M059J (cell line): ENCODE measurements at places on chromosomes 5 and 9. TPM values are rescaled to one million over a fixed set of nuclear protein-coding genes. Genes with fewer than 3 reads are reported as not detected.
A peak's percentile ranks its signal among the peaks of the same experiment; 100 is the strongest.

Gene MAT2B
- total RNA-seq = 75.0 and 76.3 TPM in 2 replicates

Gene TPPP
- total RNA-seq = 0.07 and 0.25 TPM in 2 replicates

Gene ZBTB5
- 14.1 and 17.7 TPM in 2 replicates for total RNA-seq

DNA sequence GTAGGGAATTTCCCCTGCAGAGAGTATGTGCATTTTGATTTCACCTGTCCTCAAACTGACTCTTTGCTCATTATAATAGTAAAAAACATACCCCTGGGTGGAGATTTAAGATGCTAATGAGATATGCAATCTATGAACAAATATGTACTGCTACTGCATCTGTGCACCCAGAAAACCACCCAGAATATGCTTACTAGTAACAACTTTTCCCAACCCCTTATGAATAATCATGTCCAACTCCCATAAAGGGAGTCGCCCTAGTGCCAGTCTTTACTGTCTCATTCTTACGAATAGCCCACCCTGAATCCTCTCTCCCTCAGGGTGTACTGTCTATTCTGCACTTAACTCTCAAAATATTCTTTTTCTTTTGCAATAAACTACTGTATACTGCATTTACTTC, 39.0 kb upstream of the ZFP37 start:
- DNase-seq = no peak

DNA sequence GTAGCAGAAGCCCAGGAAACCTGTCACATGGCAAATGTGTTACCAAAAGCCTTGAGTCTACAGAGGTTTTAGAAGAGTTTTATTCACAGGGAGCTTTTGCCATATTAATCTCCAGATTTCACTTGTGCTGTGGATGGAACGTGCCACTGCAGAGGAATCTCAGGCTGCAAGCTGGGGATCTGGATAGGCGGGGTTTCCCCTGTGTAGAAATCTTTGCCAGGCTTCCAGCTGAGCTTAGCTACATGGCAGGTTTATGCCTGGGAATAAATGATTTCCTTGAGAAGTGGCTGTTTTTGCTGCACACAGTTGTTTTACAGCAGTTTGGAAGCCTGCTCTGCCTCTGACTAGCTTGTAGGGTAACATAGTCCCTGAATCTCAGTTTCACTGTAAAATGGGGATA, 224.6 kb upstream of the PLPPR1 start:
- DNase-seq = no peak

DNA sequence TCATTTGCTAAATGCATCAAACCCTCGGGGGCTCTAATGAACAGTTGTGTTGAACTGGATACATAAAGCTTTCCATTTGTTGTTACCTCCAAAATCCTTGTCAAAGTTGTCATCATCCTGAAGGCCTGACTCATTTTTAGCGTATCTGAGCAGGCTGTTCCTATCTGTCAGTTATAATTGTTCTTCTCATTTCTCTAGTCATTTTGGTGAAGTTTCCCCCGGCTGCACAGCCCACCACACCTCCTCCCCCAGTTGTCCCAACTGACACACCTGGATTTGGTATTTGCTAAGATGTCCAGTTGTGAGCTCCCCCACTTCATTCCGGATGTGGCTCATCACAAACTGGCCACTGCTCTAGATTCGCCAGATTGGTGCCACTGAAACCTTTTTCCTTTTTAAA, 27.7 kb downstream of the ZFAND5 start:
- DNase-seq = no peak

DNA sequence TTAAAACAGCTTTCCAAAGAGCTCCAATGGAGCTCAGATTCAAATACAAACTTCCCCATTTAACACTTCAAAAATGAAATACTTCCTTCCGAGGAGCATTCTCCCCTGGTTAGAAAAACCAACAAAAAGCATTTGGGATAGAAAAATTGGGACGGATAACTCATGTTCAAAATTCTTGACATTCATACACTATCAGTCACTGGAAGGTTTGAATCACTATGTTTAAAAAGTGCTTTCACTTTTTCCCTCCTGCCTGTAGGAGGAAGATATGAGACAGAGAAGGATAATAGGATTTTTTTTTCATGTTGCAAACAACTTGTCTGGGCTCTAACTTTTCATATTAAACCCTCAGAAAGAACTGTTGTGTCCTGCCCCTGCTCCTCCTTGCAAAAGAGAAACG, 412.0 kb downstream of the ACTL7B start:
- peak; percentile 82 for DNase-seq
